ENCODE measurements at places on chromosomes 13 and 19. TPM values are rescaled to one million over a fixed set of nuclear protein-coding genes. Genes with fewer than 3 reads are reported as not detected.

Gene SMIM44
- total RNA-seq: not detected

Gene CGB3
- total RNA-seq: not detected

DNA sequence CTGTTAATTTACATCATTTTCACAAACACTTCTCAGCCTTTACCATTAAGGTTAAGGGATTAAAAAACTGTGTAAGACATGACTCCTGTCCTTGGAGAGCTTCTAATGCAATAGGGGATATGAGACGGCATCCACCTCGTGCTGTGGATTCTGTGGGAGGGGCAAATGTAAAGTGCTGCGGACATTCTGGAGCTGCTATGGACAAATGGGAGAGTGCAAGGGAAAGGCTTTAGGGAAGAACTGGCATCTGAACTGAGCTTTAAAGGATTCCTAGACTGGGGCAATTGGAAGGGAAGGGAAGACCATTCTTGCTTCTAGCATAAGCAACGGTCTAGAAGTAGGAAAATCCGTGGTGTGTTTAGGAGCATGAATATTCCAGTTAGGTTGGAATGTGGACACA is 31.4 kb downstream of the CDADC1 start:
- no peak for DNase-seq

- no peak for DNase-seq
Observed at GRCh38 chr13:31684466-31684865, 54.9 kb upstream of the RXFP2 start.

GRCh38 chr13:49329831-49330545 is 82.3 kb downstream of the CDADC1 start:
- DNase-seq: no peak

- DNase-seq: no peak
Observed at GRCh38 chr13:112723771-112724170, 33.9 kb downstream of the ATP11A start.
